ENCODE measurements at places on chromosomes 3 and 15.
A peak's percentile ranks its signal among the peaks of the same experiment; 100 is the strongest.

DNA sequence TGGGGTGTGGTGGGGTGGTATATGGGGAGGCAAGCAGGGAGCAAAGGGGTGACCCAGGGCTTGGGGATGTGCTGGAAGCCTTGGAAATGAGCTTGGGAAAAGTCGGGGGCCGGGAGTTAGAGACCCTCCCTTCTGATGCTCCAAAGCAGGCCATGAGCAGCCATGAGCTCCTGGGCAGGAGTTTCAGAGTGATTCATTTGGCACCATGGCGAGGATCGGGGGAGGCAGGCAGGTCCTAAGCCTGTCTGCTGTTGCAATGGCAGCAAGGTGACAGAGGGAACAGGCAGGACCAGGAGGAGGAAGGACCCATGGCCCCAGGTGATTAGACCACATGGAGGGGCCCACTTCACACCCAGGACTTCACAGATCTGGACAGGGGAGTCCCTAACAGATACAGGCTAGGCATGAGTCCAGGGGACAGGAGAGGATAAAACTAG is 21.3 kb downstream of the RGMA start:
- DNase-seq: no peak

GRCh38 chr3:123027292-123028232 is at the start of gene SEMA5B:
Gene SEMA5B, minus strand, starts transcription at chr3:123027763. Its CDS starts 66,500 bp downstream, at chr3:122961263.
- peak; percentile 92 for DNase-seq

DNA sequence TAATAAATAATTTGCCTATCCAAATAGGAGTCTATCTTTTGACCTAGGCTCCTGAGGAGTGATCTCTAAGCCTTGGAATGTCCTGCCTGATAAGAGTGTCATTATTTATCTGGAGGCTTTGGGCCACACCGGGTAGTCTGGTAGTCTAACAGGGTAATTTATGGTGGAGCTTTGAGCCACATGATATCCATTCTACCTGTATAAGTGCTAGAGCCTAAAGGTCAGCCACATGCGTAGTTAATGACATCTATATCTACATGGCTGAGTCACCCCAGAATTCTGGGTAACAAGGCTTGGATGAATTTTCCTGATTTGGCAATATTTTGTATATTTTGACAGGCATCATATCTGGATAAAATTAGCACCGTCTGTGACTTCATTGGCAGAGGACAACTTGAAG is 681.4 kb downstream of the MCTP2 start:
- no peak for DNase-seq

GRCh38 chr3:46194868-46195553 is 13.1 kb downstream of the CCR1 start:
- DNase-seq: no peak
